MV-4-11 (cell line): ENCODE measurements at places on chromosomes 2 and 18.

GRCh38 chr2:98975611-98976010 is 39.6 kb upstream of the CRACDL start:
- DNase-seq: no peak

DNA sequence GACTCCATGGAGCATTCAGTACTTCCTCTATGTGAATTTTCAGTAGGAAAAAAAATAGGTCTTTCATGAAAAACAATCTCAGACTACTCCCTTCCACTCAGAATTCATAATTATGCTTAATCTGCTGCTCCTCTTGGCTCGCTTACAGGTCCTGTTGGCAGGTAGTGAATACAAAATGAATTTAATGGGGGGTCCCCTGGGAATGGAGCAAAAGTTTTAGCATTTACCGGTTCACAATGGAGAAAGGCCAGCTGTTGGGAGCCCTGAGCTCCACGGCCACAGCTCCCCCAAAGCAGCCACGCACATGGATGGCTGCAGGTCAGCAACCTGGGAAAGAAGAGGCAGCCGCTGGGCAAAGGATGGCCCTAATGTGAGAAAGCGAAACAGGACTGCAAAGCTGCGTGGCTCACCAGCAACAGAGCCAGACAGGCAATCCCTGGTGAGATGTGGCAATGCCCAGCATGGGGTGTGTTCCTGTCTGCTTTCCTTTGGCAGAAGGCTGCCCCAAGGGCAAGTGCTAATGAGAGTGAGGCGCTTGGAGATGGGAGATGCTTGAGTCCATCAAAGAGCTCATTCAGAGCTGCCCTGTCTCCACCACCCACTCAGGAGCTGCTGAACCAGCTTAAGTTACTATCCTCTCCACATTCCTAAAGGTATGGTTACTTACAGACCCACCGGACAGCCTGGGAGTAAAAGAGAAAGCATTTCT is 447.4 kb downstream of the EPHA4 start:
- no peak for DNase-seq

DNA sequence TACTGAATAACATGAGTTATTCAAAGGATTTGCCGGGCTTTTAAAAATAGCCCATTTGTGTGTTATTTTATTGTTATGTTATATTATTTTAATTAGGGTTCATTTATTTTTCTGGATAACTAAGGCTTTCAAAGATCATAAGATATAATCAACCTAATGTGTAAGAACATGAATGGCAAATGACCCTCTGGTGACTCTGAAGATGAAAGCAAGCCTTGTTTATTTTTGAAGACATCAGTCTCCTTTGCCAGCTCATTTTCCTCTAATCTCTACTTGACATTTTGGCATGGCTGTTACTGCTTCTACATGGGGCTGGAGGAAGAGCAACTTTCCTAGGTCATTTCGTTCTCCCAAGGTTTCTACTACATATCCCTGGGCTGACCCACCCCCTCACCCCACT is 10.6 kb downstream of the FAP start:
- DNase-seq: peak; percentile 13

GRCh38 chr2:205768815-205769494 is 86.7 kb downstream of the NRP2 start:
- no peak for DNase-seq

GRCh38 chr2:231600619-231601355 is 8.1 kb downstream of the TEX44 start:
- no peak for DNase-seq

GRCh38 chr2:170228429-170228828 is 50.5 kb downstream of the MYO3B start:
- DNase-seq: no peak

- DNase-seq: no peak
Observed at GRCh38 chr2:239616729-239617128, 215.9 kb upstream of the HDAC4 start.

- no peak for DNase-seq
Observed at GRCh38 chr2:27461118-27461517, 18.9 kb downstream of the KRTCAP3 start.

DNA sequence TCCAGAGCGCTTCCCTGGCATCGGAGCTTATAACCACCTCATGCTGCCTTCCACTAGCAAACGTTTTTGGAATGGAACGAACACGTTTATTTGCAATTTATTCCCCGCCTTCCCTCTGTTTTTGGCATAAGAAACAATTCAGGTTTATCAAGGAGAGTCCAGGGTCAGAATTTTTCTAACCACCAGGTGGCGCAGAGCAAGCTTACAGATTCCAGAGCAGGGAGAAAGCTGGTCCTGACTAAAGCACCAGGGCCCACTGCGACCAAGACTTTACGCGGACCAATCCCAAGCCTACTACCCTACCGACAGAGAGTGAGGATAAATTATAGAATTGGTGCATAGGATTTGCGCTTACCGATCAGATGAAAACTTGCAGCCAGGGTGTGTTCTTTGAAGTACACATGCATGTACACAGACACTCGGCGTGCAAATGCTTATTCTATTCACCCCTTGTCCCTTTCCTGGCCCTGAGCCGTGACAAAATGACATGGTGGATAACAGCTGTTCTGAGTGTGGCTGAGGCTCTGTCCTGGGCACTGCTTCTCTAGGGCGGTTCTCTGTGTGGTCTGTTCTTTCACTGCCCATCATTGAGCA is 34.7 kb downstream of the NAPG start:
- peak; percentile 50 for DNase-seq

DNA sequence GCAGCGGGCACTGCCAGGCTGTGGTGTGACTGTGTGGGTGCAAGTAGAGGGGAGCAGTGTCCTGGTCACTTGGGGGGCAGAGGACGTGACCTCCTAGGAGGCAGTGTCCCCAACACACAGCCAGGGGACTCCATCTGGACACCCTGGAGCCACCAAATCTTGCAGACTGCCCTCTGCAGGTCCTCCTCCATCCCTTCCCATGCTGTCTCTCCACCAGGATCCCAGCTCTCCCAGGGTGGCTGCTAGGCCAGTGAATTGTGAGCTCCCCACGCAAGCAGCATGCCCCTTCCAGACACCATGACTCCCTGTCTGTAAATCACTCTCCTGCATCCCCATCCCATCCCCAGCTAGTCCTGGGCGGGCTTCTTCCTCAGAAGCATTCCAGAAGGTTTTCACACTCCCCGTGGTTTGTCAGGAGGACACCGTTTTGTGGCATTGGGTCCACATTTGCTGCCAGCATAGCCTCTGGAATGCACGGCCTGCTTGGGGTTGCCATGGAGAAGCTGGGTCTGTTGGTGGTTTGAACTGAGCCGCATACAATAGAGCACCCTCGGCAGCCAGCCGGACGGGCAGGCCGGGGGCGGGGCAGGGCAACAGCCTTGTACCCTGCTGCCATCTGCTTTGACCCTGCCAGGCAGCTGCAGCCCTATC is 210.7 kb downstream of the KLHL29 start:
- no peak for DNase-seq

- DNase-seq: peak; percentile 97
Observed at GRCh38 chr2:144682248-144682647, 162.3 kb upstream of the ZEB2 start.

GRCh38 chr2:11391942-11392266 is 47.5 kb upstream of the ROCK2 start:
- no peak for DNase-seq

DNA sequence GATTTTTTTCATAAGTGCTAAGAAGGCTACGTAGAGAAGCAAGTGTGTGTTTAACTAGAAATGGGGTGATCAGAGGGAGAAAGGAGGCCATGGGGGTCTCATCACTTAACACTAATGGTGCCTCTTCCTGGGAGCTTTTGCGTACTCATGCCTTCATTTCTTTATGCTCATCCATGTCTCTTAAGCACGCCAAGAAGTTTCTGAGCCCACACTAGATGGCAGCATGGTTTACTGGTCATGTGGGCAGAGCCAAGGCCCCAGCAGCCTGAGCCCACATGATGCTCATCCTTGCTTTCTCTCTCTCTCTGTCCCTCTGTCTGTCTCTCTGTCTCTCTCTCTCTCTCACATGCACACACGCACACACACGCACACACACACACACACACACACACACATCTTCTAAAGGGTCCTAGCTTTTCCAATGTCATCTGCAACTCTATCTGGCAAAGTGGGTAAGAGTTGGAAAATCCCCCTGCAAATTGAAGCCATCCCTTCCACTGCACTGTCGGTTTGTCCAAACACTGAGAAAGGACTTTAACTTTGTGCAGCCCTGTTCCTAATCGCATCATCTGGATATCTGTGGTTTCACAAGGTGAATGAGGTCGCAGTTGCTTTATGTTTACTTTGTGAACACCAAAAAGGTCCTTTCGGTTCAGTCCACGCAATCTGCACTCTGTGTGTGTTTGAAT is 137.1 kb upstream of the CCDC68 start:
- DNase-seq: peak; percentile 54

DNA sequence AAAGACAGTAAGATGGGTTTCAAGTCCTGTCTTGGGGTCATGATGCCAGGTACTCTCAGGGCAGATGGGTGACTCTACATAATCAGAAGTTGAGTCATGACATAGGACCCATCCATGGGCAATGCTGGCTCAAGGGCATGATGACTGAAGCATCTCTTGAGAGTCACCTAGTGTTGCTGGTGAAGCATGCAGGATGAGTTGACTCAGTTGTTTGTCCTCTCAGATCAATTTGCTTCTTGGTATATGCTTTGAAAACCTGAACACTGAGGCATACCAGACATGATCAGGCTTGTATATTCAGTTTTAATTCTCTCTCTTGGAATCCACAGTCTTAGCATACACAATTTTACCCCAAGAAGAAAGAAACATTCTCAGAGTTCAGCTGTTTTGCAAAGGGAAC is 658.9 kb upstream of the NXPH2 start:
- DNase-seq: no peak

DNA sequence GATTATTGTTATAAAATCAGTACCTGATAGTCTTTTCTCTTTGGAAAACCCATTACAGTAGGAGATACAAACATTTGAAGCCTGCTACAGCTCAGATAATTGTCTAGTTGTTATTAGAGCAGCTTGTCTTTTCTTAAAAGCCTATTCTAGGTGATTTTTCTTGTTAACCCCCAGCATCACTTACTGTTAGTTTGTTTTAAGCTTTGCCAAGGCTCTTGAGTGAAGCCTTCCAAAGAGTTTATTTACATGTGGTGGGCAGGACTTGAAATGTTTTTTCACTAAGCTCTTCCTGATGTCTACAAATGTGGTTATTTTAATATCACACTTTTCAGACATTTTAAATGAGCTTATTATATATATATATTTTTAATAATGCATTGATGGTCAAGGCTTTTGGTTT is 791.3 kb downstream of the PLCL1 start:
- DNase-seq: no peak

DNA sequence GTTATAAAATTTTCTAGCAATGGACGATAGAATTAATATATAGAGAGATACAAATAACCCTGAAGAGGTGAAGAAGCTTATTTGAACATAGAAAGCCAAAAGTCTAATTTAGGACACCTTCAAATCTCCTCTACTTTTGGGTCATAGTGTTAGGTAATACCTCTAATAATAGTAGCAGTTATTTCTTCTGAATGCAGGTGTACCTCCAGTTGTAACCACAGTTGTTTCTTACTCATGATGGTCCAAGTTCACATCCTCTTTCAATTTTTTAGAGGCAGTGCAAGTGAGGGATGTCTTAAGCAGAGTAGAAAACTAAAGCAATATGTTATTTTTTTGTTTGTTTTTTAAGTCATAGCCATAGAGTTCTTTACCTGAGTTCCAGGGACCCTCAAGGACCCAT is 429.5 kb downstream of the CCDC85A start:
- DNase-seq: peak; percentile 81

- DNase-seq: no peak
Observed at GRCh38 chr2:218152172-218152571, 14.6 kb downstream of the CXCR1 start.
